Stimulated activated naive CD8-positive, alpha-beta T cell treated with anti-CD3 and anti-CD28 coated beads, Interleukin-15, Interleukin-2, amounts not matched to agents 100 U/mL and 50 U/mL, for 24 hours (primary cell): ENCODE measurements at places on chromosomes 6 and 20.

DNA sequence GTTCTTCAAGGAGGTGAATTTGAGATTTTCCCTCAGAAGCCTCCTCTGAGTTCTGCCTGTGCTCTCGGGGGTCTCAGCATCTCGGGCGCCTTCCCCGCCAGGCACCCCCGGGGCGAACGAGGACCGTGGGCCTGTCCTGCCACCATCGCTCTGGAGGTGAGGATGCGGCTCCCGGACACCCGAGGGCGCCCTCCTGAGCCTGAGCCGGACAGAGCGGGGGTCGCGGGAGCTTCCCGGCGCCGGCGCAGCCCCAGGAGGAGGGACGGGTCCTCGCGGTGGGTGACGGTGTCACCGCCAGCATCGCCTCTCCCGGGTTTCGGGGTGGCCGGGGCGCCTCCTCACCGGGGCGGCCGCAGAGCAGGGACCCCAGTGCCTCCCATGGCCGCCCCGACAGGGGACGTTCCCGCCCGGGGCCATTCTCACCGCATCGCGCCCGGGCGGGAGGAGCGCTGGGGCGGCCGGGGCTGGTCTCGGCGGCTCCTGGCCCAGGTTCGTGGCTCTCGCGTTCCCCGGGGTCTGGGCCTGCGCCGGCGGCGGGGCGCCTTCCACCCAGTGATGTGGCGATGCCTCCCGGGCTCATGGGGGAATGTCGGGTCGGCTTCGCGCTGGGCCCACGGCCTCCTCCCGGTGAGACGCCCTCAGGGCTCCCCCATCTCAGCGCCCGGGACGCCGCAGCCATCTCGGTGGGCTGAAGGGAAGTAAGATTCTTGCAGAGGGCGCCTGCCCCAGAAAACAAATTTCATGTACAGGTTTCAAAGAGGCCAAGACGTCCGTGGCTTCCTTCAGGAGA lies 210.5 kb downstream of the ERMARD start:
- peak; percentile 55 for DNase-seq

DNA sequence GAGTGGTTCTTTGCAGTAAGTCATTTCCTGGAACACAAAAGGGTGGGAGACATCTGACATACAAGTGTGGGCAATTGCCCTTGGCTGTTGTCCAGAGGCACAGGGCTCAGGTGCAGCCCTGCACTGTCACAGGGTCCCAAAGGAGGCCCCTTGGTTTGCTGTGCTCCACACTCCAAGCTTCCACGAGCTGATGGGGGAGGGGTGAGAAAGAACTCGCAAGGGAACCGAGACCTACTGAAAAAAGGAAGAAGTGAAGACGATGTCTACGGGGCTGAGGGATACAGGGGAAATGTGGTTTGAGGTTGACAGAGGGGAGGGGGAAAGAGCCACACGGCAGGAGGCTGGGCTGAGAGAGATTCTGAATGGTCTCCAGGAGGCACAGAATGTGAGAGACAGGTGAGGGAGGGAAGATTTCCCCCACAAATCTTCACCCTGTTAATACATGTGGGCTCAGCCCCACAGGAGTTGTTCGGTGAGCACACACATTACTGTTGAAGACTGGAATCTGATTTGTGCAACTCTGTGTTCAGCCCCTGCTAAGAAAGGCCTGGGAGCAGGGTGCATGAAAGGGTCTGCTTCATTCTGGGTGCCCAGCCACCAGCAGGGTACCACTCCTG lies 123.4 kb downstream of the LY86 start:
- no peak for DNase-seq

GRCh38 chr6:12260458-12261093 lies 29.6 kb upstream of the EDN1 start:
- DNase-seq: no peak

DNA sequence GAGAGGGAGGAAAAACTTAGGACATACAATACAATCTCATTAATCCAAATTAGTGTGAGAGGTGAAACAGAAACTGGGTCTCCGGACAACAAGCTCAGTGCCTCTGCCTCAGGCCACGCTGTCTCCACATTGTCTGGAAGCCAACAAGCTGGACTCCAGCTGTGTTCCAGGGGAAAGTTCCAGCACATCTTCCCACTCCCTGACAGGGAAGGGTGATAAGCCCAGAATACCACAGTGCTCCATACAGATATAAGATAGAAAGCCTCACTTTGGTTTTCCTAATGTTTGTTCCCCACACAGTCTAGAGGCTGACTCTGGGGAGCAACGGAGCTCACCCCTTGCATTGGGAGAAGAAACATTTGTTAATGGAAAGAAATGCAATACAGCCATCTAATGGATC lies 117.1 kb upstream of the SPTLC3 start:
- DNase-seq: no peak

- DNase-seq: no peak
Observed at GRCh38 chr6:82204020-82204419, 43.5 kb downstream of the IBTK start.

GRCh38 chr6:8005136-8005535 lies 59.1 kb downstream of the BLOC1S5 start:
- no peak for DNase-seq

DNA sequence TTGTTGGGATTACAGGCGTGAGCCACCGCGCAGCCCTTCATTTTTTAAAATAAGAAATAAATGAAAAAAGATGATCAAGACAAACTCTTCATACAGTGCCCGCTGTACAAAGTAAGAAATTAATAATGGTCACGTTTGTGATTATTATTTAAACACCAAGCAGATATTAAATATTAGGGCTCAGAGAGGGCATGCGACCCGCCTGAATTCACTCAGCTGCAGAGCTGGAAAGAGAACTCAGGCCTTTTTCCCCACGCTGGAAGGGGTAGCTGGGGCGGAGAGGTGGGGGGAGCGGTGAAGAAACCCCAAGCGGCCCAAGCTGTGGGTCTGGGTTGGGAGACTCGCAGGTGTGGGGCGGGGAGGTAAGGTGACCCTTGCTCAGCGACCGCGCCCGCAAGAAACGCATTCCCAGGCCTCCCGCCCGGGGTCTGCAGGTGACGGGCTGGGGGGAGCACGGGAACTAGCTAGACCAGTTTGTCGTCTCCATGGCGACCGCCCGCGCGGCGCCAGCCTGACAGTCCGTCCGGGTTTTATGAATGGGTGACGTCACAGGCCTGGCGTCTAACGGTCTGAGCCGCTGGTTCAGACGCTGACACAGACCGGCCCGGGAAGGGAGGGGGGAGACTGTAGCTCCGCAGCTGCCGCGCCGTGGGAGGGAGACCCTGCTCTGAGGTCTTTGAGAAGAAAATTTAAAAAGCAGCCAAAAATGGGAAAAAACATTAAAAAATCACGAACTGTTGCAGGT lies 1.1 kb upstream of the ID1 start:
- DNase-seq: peak; percentile 79

- no peak for DNase-seq
Observed at GRCh38 chr6:154653853-154654252, 79.4 kb upstream of the SCAF8 start.

GRCh38 chr6:31336896-31337496 lies 20.0 kb downstream of the HLA-B start:
- DNase-seq: no peak

DNA sequence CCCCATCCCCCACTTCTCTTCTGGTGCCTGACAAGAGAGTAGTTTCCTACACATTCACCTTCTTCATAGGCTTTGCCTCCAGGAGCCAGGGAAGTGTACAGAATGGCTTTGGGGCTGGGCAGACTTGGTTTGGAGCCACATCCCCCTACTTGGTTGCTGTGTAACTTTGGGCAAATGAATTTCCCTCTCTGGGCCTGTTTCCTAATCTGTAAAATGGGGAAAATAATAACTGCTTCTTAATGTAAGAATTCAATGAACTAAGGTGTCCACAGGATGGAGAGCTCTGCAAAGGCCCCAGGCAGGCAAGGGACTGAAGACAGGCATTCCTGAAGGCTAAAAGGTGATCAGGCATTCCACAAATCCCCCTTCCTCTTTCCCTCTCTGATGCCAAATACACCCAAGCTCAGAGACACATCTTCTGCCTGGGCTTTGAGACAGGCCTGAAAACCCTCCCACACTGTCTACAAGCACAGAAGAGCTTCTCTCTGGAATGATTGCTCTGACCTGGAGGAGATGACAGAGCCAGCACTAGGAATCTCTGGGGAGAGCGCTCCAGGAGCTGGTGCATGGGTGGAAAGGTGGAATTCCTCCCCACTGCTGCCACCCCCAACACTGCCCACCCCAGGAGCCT lies 6.9 kb upstream of the C20orf203 start:
- no peak for DNase-seq

GRCh38 chr6:7252390-7252789 lies 60.6 kb downstream of the SSR1 start:
- no peak for DNase-seq

DNA sequence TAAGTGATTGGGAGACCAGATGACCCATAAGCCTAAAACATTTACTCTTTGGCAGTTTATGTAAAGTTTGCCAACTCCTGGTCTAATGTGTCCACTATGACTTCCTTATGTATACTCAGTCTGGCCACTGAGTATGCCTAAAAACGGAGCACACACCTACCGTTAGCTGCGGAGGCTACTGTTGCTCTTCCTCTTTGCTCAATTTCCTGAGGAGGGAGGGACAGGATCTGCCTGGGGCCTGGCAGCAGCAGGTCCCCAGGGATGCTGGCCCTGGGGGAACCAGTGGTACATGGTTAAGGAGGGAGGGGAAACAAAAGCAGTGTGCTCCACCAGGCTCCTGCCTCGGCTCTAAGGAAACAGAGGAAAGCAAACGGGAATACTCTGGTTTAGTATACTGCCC lies 113.5 kb downstream of the CDYL start:
- DNase-seq: no peak

GRCh38 chr6:37988127-37988526 lies 168.6 kb downstream of the ZFAND3 start:
- no peak for DNase-seq

- DNase-seq: no peak
Observed at GRCh38 chr20:53621482-53622246, 28.0 kb upstream of the ZNF217 start.

GRCh38 chr6:140486450-140487361 lies 1112.3 kb upstream of the CITED2 start:
- no peak for DNase-seq

- DNase-seq: no peak
Observed at GRCh38 chr20:62472138-62472940, 3.5 kb downstream of the GATA5 start.

GRCh38 chr6:155528335-155528734 lies 72.7 kb upstream of the NOX3 start:
- DNase-seq: no peak

DNA sequence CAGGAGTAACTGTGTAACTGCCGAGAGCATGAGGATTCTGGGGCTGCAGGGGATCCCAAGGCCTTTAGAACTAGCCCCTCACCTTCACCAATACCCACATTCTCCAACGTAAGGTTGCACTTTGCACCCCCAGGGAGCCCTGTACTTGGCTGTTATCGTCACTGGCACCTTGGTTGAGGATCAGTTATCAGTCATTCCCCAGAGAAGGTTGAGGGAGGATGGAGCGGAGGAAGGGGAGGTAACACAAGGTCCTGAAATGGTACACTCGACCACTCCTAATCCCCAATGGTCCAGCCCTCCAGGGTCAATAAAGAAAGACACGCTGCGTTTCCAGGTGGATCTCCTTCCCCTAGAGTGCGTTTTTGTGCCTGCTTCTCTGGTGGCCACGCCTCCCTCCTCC lies 1.1 kb upstream of the SPDEF start:
- DNase-seq: no peak

GRCh38 chr6:150503586-150504339 lies 95.9 kb upstream of the PLEKHG1 start:
- no peak for DNase-seq

DNA sequence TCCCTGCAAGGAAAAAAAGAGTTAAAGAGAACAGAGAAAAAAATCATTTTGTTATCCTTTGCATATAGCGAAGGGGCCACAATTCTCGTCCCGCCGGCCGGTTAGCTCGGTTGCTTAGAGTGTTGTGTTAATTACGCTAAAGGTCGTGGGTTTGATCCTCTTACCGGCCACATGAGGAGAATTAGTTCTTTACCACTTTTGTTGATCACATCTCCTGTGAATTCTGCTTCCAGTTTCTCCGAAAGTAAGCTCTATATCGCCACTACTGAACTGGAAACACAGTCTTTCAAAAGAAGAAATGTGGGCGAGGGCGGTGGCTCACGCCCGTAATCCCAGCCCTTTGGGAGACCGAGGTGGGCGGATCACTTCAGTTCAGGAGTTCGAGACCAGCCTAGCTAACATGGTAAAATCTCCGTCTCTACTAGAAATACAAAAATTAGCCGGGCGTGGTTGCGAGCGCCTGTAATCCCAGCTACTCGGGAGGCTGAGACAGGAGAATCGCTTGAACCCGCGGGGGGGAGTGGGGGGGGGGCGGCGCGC lies 13.4 kb downstream of the PRSS16 start:
- no peak for DNase-seq

DNA sequence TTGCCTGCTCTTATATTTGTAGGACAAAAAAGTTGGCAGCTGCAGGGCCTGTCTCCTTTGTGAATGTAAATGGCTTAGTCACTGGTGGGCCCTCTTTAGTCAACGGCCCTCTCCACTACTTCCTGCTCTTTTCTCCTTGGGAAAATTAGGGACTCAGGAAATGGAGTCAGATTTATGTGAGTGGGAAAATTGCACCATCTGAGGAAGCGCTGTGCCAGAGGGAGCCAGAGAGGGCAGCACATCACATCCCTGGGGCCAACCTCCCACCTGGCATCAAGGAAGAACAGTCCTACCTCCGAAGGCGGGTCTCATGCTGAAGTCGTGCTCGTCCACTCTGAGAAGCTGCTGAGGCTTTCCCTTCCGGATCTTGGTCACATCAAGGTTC lies 15.6 kb downstream of the GABRR2 start:
- no peak for DNase-seq

DNA sequence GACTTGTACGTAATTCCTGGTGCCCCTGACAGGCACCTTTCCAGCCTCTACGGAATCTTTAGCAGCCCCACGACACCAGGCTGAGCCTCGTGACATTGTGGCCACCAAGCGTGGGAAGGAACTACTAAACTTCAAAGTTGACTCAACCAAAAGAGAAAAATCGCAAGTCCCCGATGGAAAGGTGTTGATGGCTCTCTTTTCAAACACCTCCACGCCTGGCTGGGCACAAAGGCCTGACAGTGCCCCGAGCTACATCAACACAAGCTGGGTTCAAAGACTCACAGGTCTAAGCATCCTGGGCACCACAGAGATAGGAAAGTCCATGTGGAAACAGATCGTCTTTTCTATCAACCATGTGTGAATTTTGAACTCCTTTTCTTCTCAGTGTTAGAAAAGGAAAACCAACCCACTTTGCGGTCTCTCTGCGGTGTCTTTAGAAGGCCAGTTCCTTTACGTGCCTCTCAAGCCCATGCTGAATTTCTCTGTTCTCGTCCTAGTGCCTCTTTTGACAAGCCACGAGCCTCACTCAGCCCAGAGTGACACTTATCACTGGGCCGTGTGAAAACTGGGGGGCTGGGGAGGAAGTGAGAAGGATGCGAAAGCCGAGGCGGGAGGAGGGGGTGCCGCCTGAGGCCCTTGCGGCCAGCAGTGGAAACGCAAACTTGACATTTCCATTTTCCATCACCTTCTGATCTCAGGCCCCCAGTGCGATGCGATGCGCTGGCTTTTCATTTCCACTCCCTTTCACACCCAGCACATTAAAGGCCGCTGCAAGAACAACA lies 59.4 kb downstream of the GFOD1 start:
- DNase-seq: peak; percentile 85
